ENCODE measurements at places on chromosomes 2 and 18.

GRCh38 chr18:58541789-58542425 lies 87.0 kb downstream of the ALPK2 start:
- peak; percentile 92 for DNase-seq

GRCh38 chr2:126425943-126426342 lies 230.0 kb upstream of the GYPC start:
- DNase-seq: no peak

DNA sequence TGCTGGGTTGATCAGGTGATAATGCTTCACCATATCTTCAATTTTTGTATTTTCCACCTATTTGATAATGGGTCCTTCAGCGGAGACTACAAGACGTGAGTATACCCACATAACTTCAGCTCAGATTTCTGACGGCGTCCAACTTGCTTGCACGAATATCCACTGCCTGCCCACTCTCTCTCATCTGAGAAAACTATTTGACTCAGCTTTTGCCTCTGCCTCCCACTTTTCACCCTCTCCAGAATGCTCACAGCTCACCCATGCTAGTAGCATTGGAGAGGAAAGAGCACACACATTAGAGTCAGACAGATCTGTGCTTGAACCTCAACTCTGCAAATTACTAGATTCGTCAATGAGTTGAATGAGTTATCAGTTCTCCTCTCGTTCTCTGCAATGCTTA lies 166.8 kb downstream of the BCL2 start:
- no peak for DNase-seq

- no peak for DNase-seq
These were observed 667 bp downstream of the TRIB2 start for GRCh38 chr2:12717191-12718014.

DNA sequence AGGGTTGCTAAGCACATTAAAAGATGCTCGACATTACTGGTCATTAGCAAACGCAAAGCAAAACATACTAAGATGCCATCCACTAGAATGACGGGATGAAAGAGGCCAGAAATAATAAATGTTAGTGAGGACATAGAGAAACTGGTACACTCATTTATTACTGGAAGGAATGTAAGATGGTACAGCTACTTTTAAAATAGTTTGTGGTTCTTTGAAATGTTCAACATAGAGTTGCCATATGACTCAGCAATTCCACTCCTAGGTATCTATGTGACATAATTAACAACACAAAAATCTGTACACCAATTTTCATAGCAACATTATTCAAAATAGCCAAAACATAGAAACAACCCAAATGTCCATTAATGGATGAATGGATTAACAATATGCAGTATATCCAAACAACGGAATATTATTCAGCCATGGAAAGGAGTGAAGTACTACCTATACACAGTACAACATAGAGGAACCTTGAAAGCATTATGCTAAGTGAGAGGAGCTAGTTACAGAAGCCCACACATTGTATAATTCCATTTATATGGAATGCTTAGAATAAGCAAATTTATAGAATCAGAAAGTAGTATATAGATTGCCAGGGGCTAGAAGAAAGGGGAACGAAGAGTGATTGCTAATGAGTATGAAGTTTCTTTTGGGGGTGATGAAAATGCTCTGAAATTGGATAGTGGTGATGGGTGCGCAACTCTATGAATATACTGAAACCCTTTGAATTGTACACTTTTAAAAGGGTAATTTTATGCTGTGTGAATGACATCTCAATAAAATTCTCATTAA lies 61.9 kb upstream of the IL1R1 start:
- DNase-seq: no peak

- no peak for DNase-seq
These were observed 75.8 kb downstream of the NRP2 start for GRCh38 chr2:205758051-205758450.

- DNase-seq: no peak
These were observed 214.1 kb downstream of the RDH14 start for GRCh38 chr2:18346344-18346743.

DNA sequence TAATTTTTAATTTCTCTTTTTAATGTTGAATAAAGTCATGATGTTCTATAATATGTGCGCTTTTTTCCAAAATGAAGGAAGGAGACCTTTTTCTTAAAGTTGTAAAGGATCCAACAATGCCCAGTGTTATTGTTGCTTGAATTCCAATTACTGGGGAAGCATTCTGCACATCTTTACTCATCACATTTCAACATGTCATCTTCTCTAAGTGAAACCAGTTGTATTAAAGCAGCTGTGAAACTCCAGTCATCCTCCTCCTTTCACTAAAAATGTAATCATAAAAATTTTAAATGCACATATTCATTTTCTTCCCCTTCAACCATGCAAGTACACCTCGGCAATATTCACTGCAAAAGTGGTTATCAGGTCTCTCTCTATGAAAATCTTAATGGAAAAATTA lies 722.7 kb downstream of the TSN start:
- DNase-seq: peak; percentile 15

DNA sequence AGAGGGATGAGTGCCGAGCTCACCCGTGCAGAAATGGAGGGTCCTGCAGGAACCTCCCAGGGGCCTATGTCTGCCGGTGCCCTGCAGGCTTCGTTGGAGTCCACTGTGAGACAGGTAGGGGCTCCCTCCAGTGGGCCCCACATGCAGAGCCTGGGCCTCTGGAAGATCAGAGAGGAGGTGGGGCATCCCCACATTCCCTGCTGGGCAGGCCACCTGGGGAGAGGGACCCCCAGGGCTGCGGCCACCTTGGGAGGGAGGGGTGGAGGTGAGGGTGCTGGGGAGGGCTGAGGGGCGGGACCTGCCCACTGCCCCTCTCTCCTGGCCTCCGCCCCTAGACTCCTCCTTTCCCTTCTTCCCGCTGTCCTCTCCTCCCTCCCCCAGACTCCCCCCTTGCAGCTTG lies 38.5 kb downstream of the MTERF4 start:
- DNase-seq: no peak

GRCh38 chr18:36028859-36029258 lies 38.5 kb downstream of the RPRD1A start:
- DNase-seq: no peak

DNA sequence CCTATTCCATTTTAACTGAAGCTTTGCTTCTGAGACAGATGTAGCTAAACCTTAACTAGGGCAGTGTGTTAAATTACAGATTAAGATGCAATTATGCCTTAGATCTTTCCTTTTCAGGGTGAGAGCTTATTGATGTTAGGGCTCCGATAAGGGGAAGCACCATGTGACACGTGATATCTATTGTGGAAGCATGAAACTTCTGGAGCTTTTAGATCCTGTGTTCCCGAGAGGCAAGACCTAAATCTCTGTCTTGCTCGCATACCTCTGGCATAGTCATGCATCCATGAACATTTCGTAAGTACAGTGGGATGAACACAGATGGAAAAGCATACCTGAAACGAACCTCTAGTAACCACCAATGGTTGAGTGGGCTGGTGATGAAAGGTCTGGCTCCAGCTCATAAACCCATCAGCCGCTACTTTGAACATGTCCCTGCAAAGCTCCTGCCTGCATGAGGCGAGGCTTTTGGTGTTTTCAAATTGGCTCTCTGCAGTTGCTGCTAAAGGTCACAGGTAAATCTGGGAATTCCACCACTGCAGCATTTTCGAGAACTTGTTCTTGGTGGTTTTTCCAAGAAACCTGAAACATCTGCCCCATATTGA lies 3.7 kb upstream of the NRP2 start:
- no peak for DNase-seq

DNA sequence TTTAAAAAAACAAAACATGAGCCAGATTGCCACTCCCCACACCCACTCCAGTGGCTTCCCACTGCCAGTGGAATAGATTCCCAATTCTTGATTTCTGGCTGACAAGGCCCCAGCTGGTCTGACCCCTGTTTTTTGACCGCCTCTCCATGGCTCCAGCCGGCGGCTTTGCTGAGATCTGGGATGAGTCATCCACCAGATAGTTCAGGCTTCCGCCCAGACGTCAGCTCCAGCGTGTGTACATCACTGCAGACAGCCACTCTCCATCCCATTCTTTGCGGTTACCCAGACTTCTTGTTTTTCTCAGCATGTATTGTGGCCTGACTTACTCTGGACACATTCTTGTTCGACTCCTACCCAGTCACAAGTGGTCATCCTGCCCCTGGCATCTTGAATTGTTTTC lies 227.9 kb downstream of the GBX2 start:
- peak; percentile 31 for DNase-seq

DNA sequence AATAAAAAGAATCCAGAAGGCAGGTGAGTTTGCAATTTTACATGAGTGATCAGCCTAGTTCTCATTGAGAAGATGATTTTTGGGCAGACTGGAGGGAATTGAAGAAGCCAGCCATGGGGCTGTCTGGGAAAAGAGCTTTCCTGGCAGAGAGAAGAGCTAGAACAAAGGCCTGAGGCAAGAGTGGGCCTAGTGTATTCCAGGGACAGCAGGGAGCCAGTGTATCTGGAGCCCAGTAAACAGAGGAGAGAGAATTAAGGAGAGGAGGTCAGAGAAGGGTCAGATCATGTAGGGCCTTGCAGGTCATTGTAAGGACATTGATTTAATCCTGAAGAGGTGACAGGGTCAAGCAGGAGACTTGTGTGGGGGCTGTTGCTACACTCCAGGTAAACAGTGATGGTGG lies 195.8 kb downstream of the SATB2 start:
- no peak for DNase-seq

DNA sequence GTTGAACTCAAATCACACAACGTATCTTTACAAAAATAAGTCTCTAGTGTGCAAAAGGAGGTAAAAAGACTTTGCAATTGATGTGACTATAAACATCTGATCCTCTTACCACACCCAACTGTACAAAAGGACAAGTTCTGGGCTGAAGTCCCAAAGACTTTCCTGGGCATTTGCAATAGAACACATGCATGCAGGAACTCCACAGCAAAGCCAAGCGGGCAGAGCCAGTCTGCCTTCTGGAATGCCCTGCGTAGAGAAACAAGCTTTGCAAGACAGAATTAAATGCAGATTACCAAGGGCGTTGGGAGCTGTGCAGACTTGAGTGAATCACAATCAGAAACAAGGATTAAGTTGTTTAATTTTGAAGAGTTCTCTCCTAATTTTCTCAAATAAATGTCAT lies 208.4 kb upstream of the ZNF521 start:
- DNase-seq: no peak

DNA sequence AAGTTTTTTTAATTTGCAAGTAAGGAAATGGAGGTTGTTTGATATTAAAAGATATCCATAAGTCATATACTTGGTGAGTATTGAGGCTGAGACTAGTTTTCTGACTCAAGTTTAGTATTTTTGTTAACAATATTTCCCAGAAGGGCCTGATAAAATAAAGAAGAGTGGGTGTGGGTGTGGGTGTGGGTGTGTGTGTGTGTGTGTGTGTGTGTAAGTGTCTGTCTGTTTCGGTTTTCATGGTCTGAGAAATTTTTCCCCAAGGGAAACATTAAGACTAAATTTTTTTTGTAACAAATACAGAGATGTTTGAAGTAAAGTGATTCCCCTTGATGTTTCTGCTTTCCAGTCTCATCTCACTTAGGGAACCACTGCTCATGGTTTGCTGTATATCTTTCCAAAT lies 36.5 kb downstream of the PPM1B start:
- DNase-seq: no peak

DNA sequence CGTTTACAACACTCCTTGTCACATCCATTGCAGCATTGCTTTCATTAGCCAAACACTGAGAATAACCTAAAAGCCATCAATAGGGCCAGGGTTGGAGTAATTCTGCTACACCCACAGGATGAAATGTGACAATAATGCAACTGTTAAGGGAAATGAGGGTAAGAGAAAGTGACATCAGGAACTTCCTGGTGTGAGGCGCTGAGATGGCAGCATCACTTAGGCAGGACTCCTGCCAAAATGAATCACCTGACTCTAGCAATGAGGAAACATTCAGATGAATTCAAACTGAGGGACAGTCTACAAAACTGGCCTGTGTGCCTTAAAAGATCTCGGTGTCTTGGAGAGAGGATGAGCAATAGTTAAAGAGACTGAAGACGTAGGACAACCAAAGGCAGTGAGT lies 115.6 kb upstream of the AGAP1 start:
- no peak for DNase-seq

- no peak for DNase-seq
These were observed 219.7 kb upstream of the CHST9 start for GRCh38 chr18:27404855-27405254.

- DNase-seq: no peak
These were observed 95.9 kb upstream of the SIX2 start for GRCh38 chr2:45105050-45105582.

DNA sequence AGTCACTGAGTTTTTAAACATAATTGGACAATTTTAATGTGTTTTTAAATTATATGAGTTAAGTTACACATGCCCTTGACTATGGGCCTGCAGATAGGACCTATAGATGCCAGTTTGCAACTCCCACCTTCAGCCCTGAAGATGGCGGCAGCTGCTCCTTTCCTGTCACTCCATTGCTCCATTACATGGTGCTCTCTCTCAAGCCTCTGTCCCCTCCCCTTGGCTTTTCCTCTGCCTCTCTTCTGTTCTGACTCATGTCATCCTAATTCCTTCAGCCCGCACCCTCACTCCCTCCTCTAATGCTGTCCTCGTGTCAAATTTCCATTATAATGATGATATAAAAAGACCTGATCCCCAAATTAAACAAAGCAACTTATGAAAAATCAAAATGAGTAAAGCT lies 133.7 kb upstream of the HNRNPA3 start:
- no peak for DNase-seq

DNA sequence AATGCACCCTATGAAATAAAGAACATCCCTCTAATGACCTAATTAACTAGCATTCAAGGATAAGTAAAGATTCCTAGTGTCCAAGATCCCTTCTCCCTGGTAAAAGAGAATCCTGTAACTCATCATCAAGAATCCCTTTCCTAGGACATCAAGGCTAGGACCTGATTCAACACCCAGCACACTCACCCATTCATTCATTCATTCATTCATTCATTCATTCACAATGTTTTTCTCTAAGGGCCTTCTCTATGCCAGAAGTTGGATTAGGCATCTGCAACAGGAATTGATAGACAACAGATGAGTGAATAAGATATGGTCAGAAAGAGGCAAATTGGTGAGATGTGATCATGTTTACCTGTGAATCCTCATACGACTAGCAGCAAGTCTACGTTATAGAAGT lies 126.8 kb downstream of the OSR1 start:
- DNase-seq: no peak

DNA sequence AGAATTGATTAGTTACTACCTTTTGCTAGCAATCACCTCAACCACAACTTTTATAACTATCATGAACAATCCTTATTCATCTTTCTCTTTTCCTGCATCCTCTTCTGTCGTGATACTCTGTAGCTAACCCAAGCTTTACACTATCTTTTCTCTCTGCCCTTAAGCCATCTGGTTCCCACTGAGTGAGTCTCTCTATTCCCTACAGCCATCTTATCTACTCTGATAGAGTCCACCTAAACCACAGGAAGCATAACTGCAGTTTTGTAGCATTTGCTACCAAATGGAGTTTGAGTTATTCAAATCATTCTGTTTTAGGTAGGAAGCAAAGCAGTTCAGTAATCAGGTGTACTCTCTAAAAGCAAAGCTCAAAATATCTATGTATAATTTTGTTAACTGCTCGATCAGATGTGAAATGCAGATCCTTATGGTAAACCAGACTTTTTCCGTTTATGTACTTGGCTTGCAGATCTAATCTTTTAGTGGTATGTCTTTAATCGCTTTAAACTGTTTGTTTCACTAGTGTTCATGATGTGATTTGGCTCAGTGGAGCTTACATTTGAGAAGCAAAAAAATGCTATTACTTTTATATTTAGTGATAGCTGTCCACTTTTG lies 91.0 kb downstream of the CSRNP3 start:
- DNase-seq: no peak

- DNase-seq: no peak
These were observed 3.2 kb downstream of the EMX1 start for GRCh38 chr2:72920318-72921087.

GRCh38 chr2:39061280-39061679 lies 59.6 kb downstream of the SOS1 start:
- no peak for DNase-seq
